ENCODE measurements at places on chromosomes 2 and 18.

- DNase-seq, result no peak
Observed at GRCh38 chr2:9552219-9553178, 3.1 kb downstream of the ADAM17 start.

- no peak for DNase-seq
Observed at GRCh38 chr2:216348756-216349308, 23.5 kb downstream of the MARCHF4 start.

DNA sequence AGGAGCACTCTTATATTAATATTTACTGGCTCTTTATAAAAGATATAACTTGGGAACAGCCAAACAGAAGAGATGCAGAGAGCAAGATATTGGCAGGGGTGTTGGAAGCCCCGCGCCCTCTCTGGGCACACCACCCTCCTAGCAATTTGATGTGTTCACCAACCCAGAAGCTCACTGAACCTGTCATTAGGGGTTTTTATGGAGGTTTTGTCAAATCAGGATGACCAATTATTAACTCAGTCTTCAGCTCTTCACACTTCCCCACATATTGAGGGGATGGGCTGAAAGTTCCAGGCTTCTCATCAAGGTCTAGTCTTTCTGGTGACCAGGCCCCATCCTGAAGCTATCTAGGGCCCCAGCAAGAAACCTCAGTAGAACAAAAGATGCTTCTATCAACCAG is 10.9 kb upstream of the INO80D start:
- DNase-seq, result no peak

DNA sequence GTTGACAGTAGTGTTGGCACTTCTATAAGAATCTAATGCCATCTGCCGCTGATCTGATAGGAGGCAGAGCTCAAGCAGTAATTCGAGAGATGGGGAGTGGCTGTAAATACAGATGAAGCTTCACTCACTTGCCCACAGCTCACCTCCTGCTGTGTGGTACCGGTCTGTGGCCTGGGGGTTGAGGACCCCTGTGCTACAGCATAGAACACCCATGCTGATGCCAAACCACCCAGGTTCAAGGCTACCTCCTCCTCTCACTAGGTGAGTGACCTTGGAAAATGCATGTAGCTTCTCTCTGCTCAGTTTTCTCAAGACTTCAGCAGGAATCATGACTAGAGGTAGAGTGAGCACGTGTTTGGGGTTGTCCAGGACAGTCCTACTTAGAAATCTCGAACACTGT is 263.4 kb downstream of the SH3BP4 start:
- no peak for DNase-seq

- no peak for DNase-seq
Observed at GRCh38 chr2:96100893-96101304, 15.5 kb downstream of the ADRA2B start.
